ENCODE measurements at places on chromosomes 7 and 10.

GRCh38 chr10:63735305-63735704 lies 214.1 kb downstream of the REEP3 start:
- DNase-seq = no peak

DNA sequence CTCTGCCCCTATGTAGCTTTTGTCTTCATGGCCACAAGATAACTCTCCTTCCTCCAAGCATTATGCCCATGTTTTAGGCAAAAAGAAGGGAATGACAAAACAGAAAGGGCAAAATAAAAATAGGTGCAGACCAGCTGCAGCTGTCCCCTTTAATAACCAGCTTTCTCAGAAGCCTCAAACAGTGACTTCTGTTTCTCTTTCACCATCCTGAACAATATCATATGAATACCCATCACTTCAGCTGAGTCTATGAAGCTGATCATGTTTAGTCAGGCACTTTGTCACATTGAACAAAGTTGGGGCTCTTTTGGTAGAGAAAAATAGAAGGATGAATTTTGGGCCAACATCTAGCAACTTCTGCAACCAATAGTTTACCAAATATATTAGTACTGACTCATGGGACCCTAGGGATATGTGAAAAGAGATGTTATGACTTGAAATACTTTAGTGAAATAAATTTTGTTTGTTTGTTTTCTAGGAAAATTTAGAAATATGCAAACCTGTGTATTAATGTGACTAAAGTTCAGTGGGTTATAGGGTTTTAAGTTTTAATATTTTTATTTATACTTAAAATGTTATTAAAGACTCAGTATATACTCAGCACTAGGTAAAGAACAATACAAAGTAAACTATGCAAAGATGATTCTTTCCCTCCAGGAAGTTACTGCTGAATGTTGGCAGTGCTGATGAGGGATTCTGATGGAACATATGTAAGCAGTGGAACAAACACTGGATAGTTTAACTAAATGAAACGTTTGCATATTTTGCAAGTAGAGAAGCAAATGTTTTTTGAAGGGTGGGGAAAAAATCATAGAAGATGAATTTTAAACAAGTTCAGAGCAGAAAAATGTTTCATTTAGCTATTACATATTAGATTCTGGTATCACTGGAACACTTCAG lies 133.7 kb downstream of the FOXP2 start:
- no peak for DNase-seq

DNA sequence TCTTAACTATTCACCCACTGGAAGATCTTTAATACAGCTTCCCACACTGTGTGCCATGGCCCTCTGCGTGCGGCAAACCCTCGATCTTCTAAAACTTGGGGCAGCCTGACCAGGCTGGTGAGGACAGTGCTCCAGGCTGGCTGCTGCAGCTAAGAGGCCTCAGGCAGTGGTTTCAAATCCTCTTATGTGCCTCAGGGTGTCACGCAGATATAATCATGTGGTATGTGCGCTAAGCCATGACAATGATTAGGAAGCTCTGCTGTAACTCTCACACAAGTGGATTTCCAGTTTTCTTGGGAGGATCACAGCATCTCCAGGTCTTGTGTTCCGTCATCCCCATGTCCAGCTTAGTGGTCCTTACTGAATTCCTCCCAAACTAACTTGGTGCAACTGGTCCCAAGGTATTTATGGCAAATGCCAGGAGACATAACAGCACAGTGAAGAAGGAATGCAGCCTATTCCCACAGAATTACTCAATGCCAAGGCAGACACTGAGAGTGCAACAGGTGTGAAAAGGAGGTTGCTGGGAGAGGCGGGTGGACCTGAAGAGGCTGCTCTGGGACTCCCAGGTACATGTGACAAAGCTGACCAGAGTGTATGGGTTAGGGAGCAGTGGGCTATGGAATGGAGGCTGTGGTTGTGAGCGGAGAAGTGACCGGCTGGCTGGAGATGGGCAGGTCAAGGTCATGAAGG lies 2.3 kb downstream of the HPS1 start:
- DNase-seq = no peak

- peak; percentile 69 for DNase-seq
These were observed 17.9 kb upstream of the AGK start for GRCh38 chr7:141533149-141533949.

DNA sequence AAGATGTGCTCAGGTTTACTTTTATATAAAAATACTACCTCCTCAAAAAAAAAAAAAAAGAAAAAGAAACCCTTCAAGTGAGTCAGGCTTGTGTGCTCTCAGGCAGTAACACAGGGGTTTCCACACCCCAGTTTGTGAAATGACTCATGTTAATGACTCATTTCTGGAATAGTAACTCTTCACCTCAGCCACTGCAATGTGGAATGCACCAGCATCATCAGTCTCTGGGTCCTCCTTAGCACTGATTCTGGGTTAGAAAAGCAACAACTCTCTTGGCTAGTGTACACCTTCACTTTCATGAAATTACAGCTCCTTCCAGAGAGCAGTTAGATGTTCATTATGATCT lies 110.6 kb downstream of the EMX2 start:
- no peak for DNase-seq

- no peak for DNase-seq
These were observed 93.8 kb upstream of the CNTNAP2 start for GRCh38 chr7:146022776-146023175.

DNA sequence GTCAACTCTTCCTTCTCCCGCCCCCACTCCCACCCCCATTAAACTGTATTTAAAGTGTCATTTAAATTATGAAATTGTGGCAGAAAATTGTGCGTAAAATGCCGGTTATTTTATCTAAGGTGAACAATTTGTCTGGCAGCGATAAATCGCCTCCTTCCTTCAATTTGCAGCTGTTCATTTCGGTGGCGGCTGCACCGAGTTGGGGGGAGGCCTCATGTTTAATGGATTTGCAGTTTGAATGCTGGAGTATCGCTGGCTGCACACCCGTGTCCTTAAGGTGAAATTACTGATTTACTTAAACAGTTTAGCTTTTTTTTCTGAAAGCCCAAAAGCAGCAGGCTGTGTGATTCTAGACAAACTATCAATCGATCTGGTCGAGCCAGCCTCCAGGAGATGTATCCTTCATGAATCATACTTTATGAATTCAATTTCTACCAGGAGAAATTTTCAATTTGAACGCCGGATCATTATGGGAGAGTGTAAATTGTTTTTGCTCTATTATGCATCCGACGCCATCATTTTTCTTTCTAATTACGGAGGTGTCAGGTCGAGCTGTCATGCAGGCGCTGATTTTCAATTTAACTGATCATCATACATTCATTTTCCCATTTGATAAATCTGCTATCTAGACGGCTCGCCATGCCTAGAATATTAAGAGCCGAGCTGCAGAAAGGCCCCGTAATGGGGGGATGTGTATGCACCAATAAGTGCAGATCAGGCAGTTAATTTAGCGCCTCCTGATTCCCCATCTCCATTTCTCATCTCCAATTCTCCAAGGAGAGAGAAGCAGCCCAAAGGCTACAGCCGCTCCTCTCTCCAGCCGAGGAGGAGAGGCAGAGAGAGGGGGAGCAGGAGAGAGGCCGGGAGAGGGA lies 6.5 kb downstream of the UNCX start:
- no peak for DNase-seq

DNA sequence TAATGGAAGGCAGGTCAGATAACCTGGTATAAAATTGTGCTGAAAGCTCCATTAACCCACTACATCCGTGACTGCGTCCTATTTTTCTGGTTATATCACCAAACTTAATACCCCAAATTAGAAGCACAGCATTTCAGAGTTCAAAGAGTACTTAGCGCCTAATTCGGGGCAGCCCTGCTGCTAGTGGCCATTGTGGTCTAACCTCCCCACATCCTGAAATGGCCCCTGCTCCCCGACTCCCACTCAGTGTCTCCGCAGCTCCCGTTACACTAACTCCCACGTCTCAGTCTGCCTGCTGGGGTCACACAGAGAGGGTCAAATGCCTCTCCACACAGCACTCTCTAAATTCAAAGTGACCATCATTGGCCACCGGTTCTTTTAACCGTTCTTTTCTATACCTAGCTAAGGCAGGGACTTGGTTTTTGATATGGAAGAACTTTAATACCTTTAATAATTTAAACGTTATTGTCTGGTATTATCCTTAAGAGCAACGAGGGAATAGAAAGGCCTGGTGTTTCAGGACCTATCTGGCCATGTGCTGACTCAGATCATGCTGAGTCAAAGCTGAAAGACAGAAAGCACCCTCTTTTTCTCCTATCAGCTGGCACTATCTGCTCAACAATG lies 117.1 kb downstream of the KMT2E start:
- DNase-seq = no peak

- no peak for DNase-seq
These were observed 139.9 kb downstream of the CXCL12 start for GRCh38 chr10:44244745-44245600.

GRCh38 chr7:100965723-100966541 lies 3.4 kb upstream of the MUC12 start:
- no peak for DNase-seq

DNA sequence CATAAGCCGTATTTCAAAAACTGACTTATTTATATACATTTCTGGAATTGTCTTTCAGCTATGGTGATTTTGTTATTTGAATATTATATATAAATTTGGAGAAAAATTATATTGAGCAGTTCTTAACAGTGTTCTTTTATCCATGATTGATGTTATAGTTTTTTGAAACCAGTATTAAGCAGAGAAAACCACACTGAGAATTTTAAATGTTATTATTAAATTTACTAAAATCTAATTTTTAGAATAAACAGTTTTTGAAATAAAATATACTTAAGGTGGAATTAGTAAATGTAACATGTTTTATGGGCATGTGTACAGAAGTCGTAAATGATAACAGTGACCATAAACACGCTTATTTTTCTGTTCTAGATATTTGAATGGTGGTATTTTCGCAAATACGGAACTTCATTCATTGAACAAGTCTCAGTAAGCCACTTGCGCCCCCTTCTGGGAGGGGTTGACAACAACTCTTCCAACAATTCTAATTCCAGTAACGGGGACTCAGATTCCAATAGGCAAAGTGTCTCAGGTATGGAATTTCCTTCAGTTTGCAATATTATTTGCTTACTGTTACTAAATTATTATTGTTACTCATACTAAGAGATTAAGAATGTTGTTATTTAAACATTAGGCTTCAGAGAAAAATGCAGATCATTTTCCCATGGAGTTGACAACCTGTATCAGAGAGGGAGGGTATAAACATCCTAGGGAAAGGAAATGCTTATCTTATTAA lies 166.1 kb downstream of the ST7 start:
- peak; percentile 78 for DNase-seq

- no peak for DNase-seq
These were observed 64.9 kb downstream of the SCRN1 start for GRCh38 chr7:29924684-29925083.

DNA sequence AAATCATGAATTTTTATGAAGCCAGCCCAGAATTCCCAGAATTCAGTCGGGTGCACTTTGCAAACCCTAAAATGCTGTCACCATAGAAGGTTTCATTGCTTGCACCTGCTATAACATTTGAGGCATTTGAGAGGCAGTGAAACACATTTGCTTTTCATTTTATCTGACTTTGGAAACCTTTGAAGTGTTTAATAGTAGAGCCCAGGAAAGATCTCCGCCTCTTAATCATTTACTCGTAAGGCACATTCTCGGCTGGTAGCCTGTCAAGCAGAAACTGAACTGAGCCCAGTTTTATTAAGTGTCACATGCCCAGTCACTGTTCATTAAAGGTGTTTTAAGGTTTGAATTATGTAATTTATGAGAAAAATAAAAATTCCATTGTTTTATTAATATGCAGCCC lies 247.6 kb downstream of the EMX2 start:
- DNase-seq = no peak
